Left cardiac atrium (tissue), 4 donors: ENCODE measurements at places on chromosomes 2 and 18. TPM values are rescaled to one million over a fixed set of nuclear protein-coding genes. Genes with fewer than 3 reads are reported as not detected.

GRCh38 chr2:202510911-202511310 lies 123.9 kb upstream of the FAM117B start:
- no peak for DNase-seq

GRCh38 chr18:76922107-76922506 lies 99.8 kb downstream of the ZNF236 start:
- peak; percentile 55 for DNase-seq

- no peak for DNase-seq
Observed at GRCh38 chr18:10579079-10579867, 53.4 kb downstream of the NAPG start.

DNA sequence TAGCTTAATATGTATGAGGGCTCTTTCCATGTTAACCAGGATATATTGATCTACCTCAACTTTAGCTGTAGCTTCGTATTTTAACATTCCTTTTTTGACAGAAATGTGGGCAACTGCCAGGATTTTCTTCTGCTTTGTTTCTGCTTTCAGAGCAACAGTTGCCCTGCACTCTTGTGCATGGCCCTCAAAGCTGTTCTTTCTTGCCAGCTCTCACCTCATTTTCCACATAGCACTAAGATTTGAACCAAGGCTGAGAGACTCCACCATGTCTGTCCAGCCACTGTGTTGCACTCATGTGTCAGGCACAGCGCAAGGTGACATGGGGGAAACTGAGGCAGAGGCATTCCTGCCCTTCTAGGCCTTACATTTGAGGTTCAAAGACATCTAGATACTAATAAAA lies 422.8 kb upstream of the RAB12 start:
- DNase-seq: no peak

RGPD3 gene
- 0.12 TPM for total RNA-seq

GRCh38 chr2:38658613-38659012 lies 7.3 kb upstream of the GALM start:
- no peak for DNase-seq

STON1 gene
- total RNA-seq: 19.1 TPM

DNA sequence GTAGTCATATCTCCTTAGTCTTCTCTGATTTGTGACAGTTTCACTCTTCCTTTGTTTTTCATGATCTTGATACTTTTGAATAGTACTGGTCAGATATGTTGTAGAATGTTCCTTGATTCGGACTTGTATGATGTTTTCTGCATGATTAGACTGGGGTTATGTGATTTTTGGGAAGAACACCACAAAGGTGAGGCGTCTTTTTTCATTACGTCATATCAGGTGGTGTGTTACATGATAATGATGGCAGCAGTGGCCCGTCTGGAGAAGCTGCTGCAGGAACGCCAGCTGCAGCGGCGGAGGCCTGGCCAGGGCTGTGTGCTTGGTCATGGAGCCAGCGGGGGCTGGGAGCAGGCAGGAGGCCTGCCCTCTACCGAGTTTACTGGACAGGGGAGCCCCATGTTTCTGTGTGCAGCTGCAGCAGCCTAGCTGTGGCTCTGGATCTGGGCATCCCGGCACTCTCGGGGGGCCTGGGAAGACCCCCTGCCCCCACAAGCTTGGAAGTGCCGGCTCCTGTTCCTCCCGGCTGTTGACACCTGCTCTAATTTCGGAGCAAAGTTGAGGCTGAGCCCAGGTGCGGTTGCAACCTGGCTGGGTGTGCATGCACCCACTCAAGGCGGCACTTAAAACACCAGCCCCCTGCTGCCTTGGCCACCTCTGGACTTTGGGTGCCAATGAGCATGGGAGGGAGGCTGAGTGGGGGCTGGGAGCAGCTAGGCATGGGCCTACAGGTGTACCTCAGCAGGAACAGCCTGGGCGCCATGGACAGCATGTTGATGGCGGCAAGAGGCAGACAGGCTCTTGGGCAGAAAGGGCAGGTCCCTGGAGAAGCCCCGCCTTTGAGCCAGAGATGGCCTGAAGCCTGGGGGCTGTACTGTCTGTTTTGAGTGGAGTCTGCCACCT lies 26.1 kb downstream of the SLC4A10 start:
- peak; percentile 13 for DNase-seq

GRCh38 chr2:9548506-9548905 lies 7.1 kb downstream of the ADAM17 start:
- no peak for DNase-seq

DNA sequence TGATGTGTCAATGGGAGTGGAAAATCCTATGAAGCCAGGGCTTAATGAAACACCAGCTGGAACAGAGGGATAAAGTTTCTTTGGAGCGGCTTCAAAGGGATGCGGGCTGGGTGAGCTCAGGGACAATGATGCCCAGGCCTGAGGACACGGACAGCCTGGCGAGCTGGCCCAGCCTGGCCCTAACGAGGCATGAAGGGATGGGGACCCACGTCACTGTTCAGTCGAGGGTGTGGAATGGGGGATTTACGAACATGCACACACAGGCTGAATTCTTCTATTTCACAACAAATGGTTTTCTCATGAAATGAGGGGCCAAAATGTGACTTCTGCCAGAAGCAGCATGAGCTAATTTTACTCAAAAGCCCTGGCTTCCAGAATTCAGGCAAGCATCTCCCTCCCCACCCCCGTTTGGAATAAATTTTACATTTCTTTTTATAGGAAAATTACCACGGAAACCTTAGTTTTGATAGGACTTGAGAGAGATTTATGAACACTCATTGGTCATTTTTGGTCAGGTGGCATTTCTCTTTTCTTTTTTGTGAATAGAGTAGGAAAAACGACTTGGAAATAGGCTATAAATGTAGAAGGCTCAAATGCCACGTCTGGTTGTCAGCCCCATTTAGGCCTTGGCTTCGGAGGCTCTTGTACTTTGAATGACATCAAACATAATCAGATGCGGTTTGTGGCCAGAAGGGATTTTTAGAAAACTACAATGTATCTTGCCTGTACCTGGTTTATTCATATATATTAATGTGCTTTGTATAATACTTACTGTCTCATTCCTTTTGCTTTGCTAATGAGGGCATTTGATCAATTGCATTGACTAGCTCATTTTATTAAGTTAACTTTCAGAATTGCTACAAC lies 893.8 kb upstream of the CELF4 start:
- peak; percentile 28 for DNase-seq

GRCh38 chr2:147495734-147496133 lies 349.1 kb upstream of the ACVR2A start:
- DNase-seq: no peak

GRCh38 chr18:59810735-59811520 lies 88.9 kb upstream of the PMAIP1 start:
- no peak for DNase-seq

DNA sequence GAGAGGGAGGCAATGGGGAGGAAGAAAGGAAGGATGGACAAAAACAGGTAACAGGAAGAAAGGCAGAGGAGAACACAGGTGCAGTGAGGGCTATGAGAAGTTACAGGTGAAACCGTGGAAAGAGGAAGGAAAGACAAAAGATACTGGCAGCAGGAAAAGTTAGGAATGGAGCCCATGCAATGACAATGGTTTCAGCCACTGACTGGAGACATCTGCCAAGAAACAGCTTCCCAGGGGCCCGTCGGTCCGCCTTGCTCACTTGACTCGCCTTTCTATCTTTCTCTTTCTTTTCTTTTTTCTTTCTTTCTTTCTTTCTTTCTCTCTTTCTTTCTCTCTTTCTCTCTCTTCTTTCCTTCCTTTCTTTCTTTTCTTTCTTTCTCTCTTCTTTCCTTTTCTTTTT lies 37.5 kb downstream of the ST8SIA5 start:
- DNase-seq: no peak
